ENCODE measurements at places on chromosomes 1 and 21. TPM values are rescaled to one million over a fixed set of nuclear protein-coding genes. Genes with fewer than 3 reads are reported as not detected.

ST7L gene
- total RNA-seq = 27.7 TPM

PLD5 gene
- total RNA-seq = 0.31 TPM

FCRL6 gene
- total RNA-seq = 1.9 TPM

DPT gene
- total RNA-seq = 298 TPM

MCOLN3 gene
- total RNA-seq = 4.9 TPM

NES gene
- total RNA-seq = 17.4 TPM

LMOD1 gene
- 124 TPM for total RNA-seq

BRDT gene
- not detected for total RNA-seq

DNA sequence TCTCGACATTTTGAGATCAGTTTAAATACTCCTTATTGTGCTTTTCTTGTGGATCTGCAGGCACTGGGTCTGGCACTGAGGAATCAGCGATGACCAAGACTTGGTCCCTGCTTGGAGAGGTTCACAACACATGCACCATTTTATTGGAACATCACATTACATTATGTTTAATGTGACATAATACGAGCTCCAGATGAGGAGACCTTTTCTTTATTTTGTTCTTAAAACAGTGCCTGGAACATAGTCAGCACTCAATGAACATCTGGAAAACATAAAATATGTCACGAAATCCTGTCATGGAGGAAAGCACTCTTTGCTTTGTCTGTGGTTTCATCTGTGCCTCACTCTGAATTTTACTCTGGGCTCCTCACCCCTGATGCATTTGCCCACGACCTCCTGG lies 110.7 kb downstream of the ST6GALNAC3 start:
- DNase-seq = no peak

DNA sequence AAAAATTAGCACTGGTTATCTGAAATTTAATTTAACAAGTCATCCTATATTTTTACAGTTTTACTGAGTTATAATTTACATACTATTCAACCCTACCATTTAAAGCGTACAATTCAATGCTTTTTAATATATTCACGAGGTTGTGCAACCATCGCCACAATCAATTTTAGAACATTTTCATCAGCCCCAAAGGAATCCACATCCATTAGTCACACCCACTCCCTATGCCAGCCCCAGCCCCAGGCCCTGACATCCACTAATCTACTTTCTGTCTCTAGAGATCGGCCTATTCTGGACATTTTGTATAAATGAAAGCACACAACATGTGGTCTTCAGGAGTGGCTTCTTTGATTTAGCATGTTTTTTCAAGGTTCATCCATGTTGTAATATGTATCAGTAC lies 134.7 kb downstream of the PSMG1 start:
- DNase-seq = no peak

DNA sequence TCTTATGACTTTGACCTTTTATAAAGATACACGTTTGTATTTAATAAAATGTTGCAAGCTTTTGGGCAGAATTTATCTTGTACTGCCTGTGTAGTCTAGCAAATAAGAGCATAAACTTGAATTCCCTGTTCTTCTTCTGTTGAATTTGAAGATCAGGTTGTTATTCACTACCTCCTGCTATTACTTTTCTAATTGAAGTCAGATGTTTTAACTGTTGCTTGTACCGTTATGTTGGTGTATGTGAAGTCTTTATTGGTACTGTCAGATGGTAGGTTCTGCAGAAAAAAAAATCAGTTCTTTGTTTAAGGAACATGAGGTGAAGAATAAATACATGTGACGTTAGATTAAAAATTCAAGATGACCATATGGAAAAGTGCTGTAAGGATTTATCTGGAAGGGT lies 69.1 kb downstream of the DYRK1A start:
- no peak for DNase-seq

GRCh38 chr1:213381572-213382084 lies 330.6 kb downstream of the RPS6KC1 start:
- no peak for DNase-seq

- DNase-seq = no peak
Observed at GRCh38 chr1:230107941-230108340, 40.9 kb downstream of the GALNT2 start.

- DNase-seq = no peak
Observed at GRCh38 chr1:170250531-170251276, 104.9 kb downstream of the NTMT2 start.

DNA sequence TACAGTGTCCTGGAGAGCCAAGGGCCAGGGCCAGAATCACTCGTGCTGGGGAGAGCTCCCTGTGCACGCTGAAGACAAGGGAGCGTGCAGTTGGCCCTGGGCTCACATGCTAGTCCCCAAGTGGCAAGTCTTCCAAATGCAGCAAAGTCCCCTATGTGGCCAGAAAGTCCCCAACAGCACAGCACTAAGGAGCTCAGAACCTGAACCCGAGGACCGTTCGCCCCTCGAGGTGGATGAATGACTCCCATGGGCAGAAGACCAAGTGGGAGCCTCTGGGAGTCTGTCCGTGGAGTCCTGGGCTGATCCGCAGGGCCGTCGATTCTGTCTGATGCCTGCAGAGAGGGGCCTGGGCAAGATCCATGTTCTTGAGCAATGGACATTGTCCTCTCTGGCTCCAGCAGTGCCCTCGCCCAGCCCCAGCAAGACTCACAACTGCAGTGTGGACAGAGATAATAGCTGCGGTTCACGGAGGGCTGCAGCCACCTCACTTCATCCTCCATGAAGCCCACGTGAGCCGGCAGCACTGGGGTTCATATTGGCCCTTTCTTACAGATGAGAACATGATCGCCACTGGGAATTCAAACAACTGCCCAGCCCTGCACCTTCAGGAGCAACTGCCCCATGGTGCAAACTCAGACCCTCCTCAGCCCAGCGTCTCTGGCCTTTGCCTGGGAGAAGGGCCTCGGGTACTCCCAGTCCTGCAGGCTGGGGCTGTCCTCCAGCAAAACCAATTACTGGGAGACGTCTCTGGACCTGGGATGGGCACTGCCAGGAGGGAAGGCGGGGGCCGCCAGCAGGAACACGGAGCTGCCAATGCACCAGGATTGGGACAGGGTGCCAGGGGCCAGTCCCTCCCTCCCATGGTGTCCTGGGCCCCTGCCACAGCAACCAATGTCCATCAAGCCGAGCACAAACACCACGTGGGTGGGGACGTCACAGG lies 243.7 kb downstream of the NPHP4 start:
- no peak for DNase-seq

- no peak for DNase-seq
Observed at GRCh38 chr1:239606850-239607400, 220.6 kb downstream of the CHRM3 start.

- peak; percentile 33 for DNase-seq
Observed at GRCh38 chr1:67618285-67619018, 66.5 kb upstream of the GADD45A start.

GRCh38 chr1:194358208-194358581 lies 1171.8 kb upstream of the B3GALT2 start:
- DNase-seq = no peak

- DNase-seq = no peak
Observed at GRCh38 chr1:110425612-110426152, 18.2 kb upstream of the LAMTOR5 start.

DNA sequence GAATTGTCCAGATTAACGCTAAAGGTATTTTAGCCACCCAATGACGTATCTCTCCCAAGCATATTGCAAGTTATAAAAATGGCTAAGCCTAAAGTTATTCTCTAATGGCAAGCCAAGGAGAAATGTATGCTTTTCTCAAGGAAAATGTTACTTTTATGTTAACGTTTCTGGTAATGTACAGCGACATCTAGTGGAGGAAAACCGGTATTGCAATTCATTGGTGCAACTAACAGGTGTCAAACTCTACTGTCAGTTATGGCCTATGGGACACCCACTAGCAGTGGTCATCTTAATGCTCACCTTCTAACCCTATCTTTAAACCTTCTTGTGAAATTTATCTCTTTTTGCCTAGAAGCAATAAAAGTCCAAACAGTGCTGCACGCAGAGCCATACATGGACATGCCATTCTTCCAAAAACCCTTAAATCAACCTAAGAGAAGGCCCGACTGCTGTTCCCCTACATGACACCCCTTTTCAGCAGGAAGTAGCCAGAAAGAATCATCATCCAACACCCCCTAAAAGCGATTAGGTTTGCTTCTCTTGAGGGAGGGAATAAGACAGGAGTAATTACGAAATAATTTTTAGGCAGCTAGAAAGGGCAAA lies 68.7 kb upstream of the LRIF1 start:
- no peak for DNase-seq

GRCh38 chr1:168608796-168609715 lies 32.7 kb downstream of the XCL1 start:
- no peak for DNase-seq

DNA sequence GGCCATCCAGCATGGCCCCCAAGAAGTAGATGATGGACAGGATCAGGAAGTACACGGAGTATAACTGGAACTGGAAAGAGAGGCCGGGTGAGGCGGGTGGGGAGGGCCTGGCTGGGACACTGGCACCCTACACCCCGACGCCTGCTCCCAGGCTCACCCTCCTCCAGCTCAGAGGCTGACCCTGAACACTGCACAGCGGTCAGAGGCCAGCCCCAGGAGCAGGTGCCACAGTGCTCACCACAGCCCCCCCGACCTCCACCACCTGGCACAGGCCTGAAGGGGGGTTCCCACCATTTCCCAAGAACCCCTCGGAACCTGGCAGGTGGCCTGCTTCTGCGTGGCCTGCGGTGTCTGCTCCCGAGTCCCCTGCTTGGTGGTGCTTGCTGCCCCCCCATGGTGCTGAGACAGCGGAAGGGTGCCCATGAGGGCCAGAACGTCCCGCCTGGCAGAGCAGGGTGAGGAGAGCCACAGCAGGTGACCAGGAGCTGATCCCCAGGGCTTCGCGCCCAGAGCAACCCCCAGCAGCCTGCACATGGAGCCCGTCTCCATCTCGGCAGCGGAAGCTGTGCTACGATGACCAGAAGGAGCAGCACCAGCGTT lies 26.1 kb downstream of the SLC19A1 start:
- DNase-seq = no peak

- DNase-seq = no peak
Observed at GRCh38 chr1:172708452-172708851, 49.5 kb downstream of the FASLG start.

DNA sequence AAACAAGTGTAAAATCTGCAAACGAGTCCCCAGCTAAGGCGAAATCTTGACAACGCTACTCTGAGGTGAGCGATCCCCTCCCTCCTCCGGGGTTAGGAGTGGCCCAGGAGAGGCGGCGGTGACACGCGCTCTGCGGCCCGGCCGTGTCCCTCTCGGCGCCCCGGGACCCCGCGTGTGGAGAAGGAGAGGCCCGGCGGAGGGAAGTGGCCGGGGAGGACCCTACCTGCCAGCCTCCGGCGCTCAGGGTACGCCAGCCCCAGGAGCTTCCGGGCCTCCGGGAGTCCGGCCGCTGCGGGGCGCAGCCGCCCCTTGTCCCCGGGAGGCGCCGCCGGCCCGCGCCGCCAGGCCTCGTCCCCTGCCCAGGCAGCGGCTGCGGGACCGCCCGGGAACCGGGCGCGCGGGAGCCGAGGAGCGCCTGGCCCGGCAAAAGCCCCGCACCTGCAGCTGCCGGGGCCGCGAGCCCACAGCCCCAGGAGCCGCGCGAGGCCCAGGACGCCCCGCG lies 543 bp downstream of the ABCB10 start:
- no peak for DNase-seq

GRCh38 chr1:94629259-94630181 lies 88.0 kb upstream of the F3 start:
- no peak for DNase-seq

- DNase-seq = no peak
Observed at GRCh38 chr1:154756793-154757548, 113.1 kb downstream of the KCNN3 start.

GRCh38 chr21:23471877-23472276 lies 2135.4 kb downstream of the MRPL39 start:
- DNase-seq = no peak

- DNase-seq = no peak
Observed at GRCh38 chr1:109610609-109611307, 8.7 kb downstream of the GNAT2 start.

DNA sequence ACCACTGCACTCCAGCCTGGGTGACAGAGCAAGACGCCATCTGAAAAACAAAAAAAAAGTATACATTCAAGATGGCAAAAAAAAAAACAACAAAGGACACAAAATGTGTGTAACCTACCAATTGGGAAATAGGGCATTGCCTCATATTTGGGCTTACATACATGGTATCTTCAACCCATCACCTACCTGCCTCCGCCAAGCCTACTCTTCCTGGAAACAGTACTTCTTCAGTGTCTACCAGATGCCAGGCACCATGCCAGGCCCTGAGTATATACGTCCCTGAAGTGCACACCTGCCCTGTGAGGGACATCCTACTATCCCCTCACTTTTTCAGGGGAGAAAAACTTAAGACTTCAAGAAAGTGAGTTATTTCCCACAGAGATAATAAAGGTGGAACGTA lies 160.2 kb downstream of the TOMM20 start:
- DNase-seq = no peak

DNA sequence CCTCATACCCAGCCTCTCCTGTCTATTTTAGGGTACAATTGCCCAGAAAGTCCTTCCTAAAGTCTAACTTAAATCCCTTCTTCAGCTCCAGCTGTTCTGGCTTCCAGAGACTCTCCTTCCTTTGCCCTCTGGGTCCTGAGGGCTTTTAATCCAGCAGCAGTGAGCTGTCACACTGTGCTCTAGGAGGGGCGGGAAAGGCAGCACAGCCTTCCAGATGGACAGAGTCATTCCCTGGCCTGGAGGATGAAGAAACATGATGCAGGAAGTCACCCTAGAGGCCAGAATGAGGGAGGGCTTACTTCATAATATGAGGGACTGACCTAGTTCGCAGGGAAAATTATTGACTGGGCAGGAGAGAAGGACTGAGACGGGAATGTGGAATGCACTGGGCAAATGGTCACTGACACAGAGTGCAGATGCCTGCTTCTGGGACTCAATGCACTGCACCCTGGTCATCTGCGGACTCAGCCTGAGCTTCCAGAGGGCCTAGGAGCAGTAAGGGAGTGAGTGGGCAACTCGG lies 1.3 kb downstream of the SH2D2A start:
- no peak for DNase-seq

DNA sequence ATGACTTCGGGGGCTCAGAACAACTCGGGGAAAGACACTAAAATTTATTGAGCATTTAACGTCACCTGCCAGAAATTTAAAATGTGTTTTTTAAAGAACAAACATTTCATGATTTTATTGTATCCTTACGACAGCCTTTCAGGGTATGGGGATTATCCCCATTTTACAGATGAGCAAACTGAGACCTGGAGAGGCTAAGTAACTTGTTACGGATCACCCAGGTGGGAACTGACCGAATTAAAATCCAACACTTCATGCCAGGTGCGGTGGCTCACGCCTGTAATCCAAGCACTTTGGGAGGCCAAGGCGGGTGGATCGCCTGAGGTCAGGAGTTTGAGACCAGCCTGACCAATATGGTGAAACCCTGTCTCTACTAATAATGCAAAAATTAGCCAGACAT lies 50.9 kb downstream of the DISC1 start:
- no peak for DNase-seq
